Esophagus squamous epithelium (tissue), 5 donors: ENCODE measurements at places on chromosomes 4 and X.

GRCh38 chr4:117417856-117418255, 332.5 kb upstream of the TRAM1L1 start:
- DNase-seq: no peak

DNA sequence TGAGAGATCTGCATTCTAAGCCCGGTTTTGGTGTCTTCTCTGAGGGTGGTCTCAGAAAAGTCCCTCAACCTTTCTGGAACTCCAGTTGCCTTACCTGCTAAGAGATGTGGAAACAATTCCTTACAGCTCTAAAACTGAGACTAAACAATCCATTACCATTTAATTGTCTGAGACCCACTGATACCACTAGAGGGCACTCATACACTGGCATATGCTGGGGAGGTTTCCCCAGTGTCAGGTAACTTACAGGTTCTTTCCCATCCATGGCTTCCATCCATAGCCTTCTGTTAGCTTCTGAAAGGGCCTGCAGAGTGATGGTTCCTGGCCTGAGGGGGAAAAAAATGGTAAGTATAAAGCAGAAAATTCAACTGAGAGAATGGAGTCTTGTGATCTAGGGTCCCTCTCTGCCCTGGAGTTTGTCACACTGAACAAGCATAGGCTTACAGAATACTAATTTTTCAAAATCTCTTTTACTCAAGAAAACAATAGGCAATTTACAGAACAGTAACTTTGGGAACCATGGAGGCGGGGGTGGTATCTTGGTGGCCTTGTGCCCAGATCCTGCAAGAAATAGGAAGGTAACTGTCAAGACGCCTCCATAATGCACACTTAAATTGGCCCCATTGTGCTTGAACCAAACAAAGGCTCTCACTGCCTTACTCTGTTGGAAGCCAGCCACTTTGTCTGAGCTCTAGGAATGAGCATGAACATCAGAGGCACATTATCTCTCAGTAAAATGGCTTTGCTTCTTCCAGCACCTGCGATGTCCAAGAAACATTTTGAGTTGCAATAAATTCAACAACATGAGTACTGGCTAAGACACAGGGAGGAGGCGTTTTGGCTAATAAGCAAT, 236.1 kb downstream of the OPHN1 start:
- no peak for DNase-seq

- DNase-seq: no peak
These were observed 244.3 kb downstream of the RBMX2 start for GRCh38 chrX:130645955-130646583.

DNA sequence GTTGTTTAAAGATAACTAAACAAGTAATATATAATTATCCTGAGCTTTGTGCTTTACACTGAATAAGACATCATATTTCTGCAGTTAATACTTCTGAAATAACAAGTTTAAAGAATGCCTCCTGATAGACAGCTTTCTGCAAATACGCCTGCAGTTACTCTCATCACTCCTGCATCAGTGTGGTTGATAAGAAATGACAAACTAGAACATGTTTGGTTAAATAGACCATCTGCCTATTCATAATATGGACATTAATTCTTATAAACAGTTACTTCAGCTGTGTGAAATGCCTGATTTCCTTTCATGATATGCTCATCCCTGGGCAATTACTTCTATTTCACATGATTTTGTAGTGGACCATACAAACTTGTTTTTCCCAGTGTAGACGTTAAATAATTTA, 7.0 kb upstream of the TENM3 start:
- no peak for DNase-seq

DNA sequence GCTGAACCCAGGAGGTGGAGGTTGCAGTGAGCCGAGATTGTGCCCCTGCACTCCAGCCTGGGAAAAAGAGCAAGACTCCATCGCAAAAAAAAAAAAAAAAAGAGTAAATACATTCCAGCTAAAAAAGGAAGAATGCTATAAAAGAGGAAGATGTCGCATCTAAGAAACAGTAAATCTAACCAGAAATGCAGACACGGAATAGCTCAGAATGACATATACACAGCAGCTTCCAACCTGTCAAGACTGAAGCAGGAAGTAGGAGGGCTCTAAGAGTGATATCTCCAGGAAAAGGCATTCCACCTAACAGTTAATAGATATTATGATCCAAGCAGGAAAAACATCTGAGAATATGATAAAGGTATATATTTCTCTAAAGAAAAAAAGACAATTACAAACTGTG, 16.0 kb downstream of the CLOCK start:
- DNase-seq: no peak

DNA sequence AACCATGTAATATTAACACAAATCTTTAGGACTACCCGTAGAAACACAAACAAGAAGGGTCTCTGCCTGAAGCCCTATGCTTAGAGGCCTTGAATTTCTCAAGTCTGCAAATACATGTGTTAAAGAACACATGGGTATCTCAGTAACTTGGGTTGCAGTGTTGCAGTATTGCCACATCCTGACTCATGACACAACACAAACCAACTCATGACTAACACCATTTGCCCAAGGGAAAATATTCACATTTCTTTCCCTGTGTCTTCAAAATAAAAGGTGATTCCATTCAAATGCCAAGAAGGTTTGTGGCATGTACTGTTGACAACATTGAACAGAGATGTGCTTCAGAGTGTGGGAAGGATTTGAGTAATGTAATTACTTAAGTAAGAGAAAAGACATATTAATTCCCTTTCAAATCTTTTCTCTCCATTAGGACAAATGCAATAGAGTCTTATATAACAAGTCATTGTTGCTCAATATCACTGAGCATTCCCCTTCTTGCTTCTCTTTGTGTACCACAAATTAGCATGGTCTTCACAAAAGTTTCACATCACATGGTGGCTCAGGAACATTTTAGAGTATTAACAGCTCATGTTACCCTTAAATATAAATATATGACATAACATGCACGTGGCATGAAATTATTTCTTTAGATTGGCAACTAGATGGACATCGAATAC, 487.1 kb downstream of the STPG2 start:
- no peak for DNase-seq

GRCh38 chrX:40227125-40227524, 129.4 kb upstream of the BCOR start:
- no peak for DNase-seq

DNA sequence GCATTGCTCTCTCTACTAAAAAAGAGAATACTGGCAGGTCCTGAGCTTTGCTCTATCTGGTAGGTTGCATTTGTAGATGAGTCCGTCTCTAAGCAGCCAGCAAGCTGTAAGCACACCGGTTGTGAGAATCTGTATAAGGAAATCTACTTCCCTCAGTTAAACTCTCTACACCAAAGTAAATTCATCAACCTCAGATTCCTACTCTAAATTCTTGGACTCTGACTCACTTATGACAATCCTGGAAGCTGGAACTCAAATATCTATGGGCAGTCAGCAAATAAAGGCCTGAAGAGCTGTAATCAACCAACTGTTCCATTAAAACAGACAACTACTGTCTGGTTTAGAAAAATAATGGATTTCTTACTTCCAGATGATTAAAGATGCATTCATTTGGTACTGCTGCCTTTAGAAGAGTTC, 37.9 kb downstream of the FAT1 start:
- DNase-seq: no peak

- DNase-seq: no peak
These were observed 127.4 kb upstream of the SFRP2 start for GRCh38 chr4:153916273-153916755.

- no peak for DNase-seq
These were observed 720.7 kb downstream of the PCDH18 start for GRCh38 chr4:136811496-136812077.

- DNase-seq: no peak
These were observed 3.1 kb downstream of the SCML1 start for GRCh38 chrX:17740137-17741122.

GRCh38 chrX:32501606-32502005, 709.7 kb downstream of the DMD start:
- DNase-seq: no peak

- no peak for DNase-seq
These were observed 2.7 kb downstream of the GJB1 start for GRCh38 chrX:71225676-71226075.

GRCh38 chrX:44952329-44953027, 79.5 kb downstream of the KDM6A start:
- no peak for DNase-seq

GRCh38 chr4:171676555-171677215, 136.5 kb upstream of the GALNTL6 start:
- no peak for DNase-seq

- no peak for DNase-seq
These were observed 93.6 kb upstream of the NAP1L5 start for GRCh38 chr4:88791274-88791673.

- no peak for DNase-seq
These were observed 174.0 kb downstream of the GLUD2 start for GRCh38 chrX:121221322-121221977.

DNA sequence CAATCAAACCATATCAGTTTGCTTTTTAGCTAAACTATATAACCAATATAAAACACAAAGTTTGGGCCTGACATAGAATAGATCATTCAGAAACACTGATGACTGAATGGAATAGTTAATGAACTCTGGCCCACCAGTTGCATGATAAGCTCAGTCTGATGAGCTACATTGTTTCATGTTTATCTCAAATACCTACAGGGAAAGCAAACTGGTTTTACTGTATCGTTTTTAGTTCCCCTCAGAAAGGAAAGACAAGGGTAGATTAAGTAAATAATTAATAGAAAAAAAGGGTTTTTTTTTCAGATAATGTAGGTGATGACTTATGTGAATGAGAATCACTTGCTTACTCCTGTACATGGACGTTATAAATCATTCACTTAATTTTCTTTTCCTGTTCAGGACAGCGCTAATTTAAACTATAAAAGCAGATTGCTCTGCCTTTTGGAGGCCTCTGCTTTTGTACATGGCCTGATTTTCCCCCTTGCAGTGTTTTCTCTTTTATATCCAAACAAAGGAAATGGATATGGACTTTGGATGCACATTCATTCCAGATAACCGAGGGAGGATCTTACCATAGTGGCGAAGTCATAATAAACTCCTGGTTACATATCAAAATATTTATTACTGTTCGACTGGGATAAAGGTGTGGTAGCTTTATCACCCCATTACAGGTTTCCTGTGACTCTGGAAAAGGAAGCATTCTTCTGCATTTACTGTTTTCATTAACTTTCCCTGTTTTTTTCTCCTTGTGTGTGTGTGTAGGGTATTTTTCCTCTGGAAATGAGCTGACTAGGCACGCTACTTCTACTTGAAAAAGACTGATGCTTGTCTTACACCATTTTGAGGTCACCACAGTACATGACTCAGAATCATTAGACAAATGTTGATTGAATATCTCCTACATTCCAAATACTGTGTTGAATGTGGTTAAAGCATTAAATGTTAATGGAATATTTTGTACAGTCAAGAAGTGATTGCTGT, 373.1 kb upstream of the HS3ST1 start:
- DNase-seq: no peak

- no peak for DNase-seq
These were observed 20.9 kb upstream of the DUSP9 start for GRCh38 chrX:153626025-153626633.

DNA sequence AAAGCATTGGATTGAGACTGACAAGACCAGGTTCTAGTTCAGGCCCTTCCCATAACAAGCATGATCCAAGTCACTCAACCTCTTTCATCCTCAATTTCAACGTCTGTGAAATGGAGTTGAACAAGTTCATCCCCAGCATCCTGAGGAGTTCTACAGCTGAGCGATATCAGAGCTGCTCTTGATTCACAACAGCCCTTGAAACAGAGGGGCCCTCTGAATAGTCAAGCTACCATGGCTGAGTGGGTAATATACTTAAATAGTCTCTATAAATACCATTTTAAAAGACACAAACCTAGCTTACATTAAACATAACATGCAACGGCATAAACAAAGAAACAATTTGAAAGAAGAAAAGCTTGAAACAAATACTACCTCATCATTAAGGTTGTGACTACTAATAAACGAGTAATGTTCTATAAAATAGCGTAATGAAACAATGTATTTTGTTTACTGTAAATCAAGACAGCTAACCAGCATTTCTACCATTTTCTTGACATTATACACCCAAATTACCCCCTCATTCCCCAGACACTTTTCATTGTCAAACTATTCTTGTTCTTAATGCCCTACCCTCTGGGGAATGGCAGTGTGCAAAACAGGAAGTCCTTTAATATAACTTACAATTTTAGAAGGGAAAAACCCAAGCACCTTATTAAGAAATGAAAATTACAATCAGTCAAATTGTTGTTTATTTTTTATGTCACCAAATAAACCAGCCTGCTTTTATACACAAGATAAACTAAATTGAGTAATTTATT, 202.3 kb downstream of the PARM1 start:
- no peak for DNase-seq

- no peak for DNase-seq
These were observed 269.6 kb downstream of the DKK2 start for GRCh38 chr4:106766519-106766918.

DNA sequence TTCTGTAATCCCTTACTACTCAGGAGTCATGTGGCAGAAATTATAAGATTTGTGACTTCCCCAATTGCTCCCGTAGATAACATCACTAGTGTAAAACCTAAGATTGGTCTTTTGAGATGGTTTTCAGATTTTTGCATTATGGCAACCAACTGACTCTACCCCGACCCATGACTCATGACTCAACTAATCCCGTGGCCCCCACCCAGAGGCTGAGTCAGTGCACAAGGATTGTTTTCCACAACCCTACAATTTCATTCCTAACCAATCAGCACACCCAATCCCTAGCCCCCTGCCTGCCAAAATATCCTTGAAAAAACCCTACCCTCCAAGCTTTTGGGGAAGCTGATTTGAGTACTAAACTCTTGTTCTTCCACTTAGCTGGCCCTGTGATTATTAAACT, 109.4 kb upstream of the FAM9C start:
- DNase-seq: no peak

GRCh38 chr4:155638195-155638965, 28.3 kb upstream of the GUCY1A1 start:
- no peak for DNase-seq

- DNase-seq: no peak
These were observed 409.2 kb downstream of the CCSER1 start for GRCh38 chr4:90536408-90536807.

GRCh38 chrX:85243761-85244449, at the start of the genes SATL1 and ZNF711:
Gene SATL1 (minus strand): TSS chrX:85243779. CDS start chrX:85108968, 134,811 bp downstream.
Gene ZNF711 (plus strand): TSS chrX:85243991. CDS start chrX:85247573, 3,582 bp downstream.
- DNase-seq: no peak

GRCh38 chr4:53309321-53310040, 56.4 kb downstream of the SCFD2 start:
- DNase-seq: no peak

DNA sequence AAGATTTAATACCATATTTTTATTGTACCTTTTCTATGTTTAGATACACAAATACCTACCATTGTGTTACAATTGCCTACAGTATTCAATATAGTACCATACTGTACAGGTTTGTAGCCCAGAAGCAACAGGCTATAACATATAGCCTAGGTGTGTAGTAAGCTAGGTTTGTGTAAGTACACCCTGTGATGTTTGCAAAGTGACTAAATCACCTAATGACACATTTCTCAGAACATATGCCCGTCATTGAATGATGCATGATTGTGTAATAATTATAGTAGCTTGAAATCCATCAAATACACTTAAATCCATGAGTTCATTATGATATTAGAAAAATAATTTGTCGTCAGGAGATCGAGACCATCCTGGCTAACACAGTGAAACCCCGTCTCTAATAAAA, 30.8 kb downstream of the GAB3 start:
- no peak for DNase-seq

- no peak for DNase-seq
These were observed 39.4 kb upstream of the GPC3 start for GRCh38 chrX:134024686-134025377.

- DNase-seq: no peak
These were observed 487.4 kb upstream of the TENM3 start for GRCh38 chr4:181755846-181756245.

- no peak for DNase-seq
These were observed 2.7 kb downstream of the SLC34A2 start for GRCh38 chr4:25658357-25658771.
